ENCODE measurements at places on chromosomes 7 and 10.

GRCh38 chr7:92835851-92836488 lies 403 bp downstream of the CDK6 start:
- DNase-seq: peak; percentile 62

DNA sequence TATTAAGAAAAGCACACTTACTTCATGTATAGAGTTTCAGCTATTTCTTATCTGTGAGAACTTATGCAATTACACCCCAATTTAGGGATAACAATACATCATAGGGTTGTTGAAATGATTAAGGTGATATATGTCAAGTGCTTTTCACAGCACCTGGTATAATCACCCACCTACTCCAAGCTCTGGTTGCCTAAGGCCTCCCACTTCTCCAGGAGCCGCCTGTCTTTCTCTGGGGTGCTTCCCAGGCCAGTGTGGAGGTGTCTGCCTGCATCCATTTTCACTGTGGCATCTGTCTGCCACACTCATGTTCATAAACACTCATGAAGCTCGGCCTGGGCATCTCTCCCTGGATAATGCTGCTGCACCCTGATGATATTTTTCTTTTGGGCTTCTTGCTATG lies 250.3 kb downstream of the STK31 start:
- DNase-seq: no peak

- no peak for DNase-seq
These were observed 7.6 kb downstream of the CYCS start for GRCh38 chr7:25117226-25118047.

DNA sequence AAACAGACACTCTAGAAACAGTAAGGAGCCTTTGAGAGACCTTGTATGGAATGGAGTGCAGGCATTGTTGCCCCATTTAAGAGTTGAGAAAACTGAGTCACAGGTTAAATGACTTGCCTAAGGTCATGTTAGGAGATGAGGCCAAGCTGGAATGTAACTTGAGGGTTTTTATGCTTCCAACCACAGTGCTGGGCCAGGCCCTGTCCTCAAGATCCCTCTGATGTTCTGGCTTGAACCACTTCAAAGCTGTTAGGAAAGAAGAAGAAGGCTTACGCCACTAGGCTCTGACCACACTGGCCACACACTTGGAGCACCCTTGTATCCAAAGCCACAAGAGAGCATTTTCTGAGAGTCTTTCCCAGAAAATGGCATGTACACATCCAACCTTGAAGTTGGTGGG lies 42.7 kb downstream of the PLAU start:
- peak; percentile 88 for DNase-seq

- no peak for DNase-seq
These were observed 194.3 kb downstream of the CYP26A1 start for GRCh38 chr10:93268021-93268420.

GRCh38 chr7:116305485-116306408 lies 95.4 kb downstream of the TES start:
- no peak for DNase-seq

GRCh38 chr7:20624666-20625385 lies 9.4 kb downstream of the ABCB5 start:
- no peak for DNase-seq

- DNase-seq: peak; percentile 50
These were observed 37.4 kb upstream of the KDM7A start for GRCh38 chr7:140214075-140214684.

DNA sequence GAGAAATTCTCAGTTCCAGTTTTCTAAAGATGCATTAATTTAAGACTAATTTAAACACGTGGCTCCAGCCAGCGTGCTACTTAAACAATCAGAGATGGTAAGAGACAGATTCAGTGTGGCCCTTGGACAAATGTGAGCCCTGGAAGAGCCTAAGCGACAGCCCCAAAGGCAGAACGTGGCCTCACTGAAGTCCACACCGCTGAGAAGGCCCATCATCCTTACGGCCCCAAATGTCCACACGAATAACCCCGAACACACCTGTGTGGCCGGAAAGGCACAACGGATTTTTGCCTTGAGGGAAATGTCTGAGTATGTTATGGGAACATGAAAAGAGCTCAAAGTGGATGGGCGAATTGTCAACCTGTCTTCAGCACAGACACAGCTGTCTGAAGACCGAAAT lies 3.2 kb downstream of the COX19 start:
- DNase-seq: no peak

GRCh38 chr7:49771427-49772176 lies 1.8 kb upstream of the VWC2 start:
- no peak for DNase-seq

DNA sequence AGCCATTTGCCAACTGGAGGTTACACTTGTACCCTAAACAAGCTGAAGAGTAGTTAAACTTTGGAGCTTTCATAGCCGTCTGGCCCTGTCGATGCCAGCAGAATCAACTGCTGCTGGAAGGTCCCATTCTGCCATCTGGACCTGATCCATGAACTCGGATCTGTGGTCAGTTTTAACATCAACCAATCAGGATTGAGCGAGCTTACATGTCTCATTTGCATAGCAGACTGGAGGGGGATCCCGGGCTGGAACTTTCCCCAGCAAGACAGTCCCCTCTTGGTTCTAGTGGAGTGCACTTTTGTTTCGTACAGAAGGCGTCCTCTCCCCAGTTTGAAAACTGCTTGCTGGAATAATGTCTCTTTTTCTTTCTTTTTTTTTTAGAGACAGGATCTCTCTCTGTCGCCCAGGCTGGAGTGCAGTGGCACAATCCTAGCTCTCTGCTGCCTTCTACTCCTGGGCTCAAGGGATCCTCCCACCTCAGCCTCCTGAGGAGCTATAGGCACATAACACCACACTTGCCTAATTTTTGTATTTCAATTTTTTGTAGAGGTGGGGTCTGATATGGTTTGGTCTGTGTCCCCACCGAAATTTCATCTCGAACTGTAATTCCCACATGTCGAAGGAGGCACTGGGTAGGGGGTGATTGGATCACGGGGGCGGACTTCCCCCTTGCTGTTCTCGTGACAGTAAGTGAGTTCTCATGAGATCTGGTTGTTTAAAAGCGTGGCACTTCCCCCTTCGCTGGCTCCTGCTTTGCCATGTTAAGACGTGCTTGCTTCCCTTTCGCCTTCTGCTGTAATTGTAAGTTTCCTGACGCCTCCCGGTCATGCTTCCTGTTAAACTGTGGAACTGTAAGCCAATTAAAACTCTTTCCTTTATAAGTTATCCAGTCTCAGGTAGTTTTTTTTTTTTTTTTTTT lies 42.8 kb upstream of the SEPHS1 start:
- peak; percentile 21 for DNase-seq

GRCh38 chr7:115113776-115114175 lies 191.9 kb downstream of the MDFIC start:
- peak; percentile 69 for DNase-seq

- no peak for DNase-seq
These were observed 17.5 kb downstream of the HYCC1 start for GRCh38 chr7:22996470-22996869.

DNA sequence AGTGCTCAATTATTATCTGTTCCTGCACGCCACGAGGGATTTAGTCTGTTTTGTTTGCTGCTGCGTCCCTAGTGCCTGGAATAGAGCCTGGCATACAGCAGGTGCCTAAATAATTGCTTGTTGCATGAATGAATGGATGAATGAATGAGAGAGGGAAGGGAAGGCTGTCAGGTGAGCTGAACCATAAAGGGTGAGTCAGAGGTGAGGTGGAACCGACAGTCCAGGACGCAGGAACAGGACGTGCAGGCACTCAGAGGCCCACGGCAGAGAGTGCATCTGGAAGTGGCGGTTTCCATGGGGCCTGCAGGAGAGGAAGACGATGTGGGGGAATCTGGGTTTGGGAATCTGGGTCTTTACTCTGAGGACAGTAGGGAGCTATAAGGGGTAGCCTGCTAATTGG lies 17.7 kb upstream of the PPIF start:
- DNase-seq: no peak

- no peak for DNase-seq
These were observed 100.9 kb downstream of the ANKRD7 start for GRCh38 chr7:118325450-118325808.

- DNase-seq: no peak
These were observed 3.7 kb downstream of the ANXA11 start for GRCh38 chr10:80201608-80202141.

- DNase-seq: no peak
These were observed 57.1 kb downstream of the LSMEM1 start for GRCh38 chr7:112537822-112538387.

- DNase-seq: no peak
These were observed 382.2 kb upstream of the NRP1 start for GRCh38 chr10:33716501-33717267.

GRCh38 chr7:78074713-78075112 lies 276.1 kb downstream of the PHTF2 start:
- DNase-seq: no peak

DNA sequence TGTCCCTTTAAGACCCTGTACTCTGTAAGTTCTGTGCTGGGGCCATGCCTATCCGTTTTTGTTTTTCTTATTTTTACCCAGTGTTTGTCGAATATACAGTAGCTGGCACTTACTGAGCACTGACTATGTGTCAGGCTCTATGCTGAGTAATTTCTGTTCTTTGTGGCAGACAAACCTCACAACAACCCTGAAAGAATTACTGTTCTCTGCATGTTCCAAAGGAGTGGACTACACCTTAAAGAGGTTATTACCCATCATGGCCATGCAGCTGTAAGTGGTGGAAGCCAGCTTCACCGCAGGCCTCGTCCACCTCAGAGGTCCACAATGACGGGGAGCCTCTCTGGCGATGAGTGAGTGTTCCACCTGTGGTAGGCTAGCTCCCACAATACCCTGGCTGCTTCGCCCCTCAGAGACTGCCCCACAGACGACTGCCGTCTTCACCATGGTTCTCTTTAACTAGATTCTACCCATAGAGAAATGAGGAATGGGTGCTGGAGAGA lies 30.1 kb upstream of the RBM20 start:
- no peak for DNase-seq

- DNase-seq: peak; percentile 11
These were observed 19.2 kb downstream of the AKR1C8 start for GRCh38 chr10:5165738-5166137.

GRCh38 chr7:26590709-26591108 lies 273.7 kb downstream of the SKAP2 start:
- no peak for DNase-seq

DNA sequence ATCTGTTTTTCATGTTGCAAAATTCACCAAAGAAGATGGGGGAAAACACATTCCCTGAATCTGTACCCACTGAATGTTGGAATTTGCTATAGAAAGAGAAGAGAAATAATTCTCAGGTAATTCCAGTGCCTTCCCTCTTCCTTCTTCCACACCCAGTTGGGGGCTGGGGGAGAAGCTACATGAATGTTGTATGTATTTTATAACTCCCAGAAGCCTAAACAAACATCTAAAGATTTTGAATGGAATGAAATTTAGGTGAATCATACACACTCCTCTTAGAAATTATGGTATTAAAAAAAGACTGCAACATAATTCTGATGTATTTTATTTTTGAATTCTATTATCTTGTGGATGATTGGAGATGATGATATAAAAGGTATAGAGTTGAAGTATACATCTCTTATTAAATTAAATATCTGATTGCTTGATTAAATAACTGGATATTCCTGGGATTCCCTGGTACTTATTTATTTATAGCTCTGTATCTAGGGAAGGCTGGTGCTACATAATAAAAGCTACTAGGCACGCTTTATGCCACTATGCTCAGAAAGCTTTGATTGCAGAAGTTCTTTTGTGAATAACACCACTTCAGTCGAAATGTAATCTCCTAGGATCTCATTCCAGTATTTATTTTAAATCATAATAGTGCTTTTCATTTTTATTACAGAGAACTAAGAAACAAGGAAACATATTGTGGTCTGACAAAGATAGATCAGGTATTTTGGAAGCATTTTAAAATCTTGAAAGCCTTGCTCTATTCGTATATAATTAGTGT lies 98.5 kb downstream of the MCU start:
- no peak for DNase-seq

DNA sequence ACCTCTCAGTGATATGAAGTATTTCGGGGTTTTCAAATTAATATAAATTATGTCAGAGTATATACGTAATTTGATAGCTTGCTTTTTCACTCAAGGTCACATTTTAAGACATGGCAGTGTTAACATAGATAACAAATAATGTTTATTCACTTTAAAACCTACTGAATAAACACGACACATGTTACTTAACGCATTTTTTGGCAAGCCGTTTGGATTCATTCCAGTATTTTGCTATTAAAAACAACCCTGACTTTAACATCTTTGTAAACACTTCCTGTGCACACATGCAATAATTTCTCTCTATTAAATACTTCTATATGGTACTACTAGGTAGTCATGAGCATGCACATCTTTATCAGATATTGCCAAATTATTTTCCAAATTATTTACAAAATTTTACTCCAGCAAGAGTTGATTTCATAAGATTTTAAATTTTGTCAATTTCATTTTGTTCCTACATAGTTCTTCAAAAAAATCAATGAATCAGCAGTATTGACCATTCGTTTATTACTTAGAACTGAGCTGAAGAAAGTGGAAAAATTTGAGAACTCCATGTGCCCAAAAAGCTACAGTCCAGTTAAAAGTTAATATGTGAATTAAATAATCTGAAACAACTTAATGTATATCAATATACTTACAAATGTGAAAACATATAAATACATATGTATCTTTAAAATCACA lies 26.8 kb upstream of the THSD7A start:
- no peak for DNase-seq

DNA sequence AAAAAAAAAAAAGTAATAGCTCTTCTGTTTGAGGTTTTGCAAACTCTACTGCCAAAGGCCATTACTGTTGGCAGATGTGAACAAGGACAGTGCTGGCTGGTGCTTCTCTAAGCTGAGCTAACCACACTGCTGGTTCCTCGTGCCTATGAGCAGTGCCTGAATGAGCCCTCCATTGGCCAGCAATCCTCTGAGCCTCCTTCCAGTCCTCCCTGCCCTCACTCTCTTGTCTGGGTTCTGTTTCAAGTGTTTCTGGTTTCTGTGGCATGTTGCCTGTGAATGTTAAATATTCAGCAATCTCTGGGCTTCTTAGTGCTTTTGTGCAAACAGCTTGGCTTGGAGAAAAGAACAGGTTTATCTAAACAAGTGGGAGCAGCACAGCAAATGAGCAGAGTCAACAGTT lies 161.3 kb upstream of the AUTS2 start:
- DNase-seq: peak; percentile 80

- DNase-seq: no peak
These were observed 96.5 kb downstream of the GRK5 start for GRCh38 chr10:119303886-119304285.

GRCh38 chr7:28732071-28732869 lies 225.9 kb downstream of the TRIL start:
- peak; percentile 81 for DNase-seq

- DNase-seq: no peak
These were observed 22.9 kb downstream of the PARP12 start for GRCh38 chr7:140039896-140040295.
